ENCODE measurements at places on chromosomes 4 and X.

GRCh38 chr4:153181700-153182099 is 22.5 kb upstream of the TRIM2 start:
- no peak for DNase-seq

GRCh38 chrX:101051153-101051548 is 760 bp downstream of the TRMT2B start:
- DNase-seq = no peak

DNA sequence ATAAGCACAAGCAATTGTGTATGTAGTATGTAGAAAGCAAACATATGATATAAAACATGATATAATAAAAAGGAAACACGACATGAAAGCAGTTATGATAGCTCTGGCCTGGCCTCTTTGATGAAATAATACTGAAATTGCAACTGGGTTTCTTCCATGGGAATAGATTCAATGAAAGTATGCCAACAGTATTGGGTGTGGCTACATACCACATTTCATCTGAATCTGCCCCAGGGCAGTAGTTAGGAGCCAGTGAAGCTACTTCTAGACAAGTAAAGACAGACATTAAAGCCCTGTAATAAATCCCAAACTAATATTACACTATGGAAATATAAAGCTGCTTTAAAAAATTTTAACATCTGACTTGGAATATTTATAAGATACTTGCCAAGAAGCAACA is 207.3 kb downstream of the FBXW7 start:
- no peak for DNase-seq

DNA sequence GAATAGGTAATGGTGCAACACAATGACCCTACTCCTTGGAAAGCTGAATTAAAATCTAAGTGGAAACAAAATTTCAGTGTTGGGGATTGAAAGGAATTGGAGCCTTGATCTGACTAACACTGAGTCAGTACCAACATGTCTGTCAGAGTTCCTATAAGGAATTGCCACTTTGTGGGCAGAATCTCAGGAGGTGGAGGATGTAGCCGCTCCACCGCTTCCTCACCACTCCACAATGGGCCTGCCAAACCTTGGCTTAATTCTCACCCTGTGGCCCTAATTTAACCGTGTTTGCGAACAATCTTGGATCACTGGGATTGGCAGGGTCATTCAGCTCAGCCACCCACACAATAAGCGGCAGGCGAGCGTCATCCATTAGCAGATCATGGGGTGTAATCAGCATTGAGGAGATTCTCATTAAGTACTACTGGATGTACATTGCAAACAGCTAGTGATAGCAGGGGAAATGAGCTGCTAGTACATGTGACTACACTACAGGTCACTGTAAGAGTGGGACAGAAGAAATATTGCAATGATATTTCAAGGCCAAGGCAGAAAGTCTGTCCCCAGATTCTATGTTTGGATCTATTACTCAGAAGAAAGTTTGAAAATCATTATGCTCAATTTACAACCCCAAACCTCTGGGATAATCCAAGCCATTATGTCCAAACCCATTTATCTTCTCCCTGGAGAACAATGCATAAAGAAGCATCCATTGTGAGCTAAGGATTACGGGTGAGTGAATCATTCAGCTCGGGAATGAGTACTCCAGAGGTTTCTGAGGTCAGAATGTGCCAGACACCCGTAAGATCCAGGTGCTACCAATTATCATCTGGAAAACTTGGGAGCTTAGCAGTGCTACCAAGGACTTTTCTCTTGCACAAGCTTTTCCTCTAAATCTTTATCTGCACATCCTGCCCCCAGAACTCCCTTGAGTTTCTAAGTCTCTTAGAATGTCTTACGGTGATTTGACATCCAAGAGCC is 5.8 kb downstream of the SRPX start:
- DNase-seq = no peak

DNA sequence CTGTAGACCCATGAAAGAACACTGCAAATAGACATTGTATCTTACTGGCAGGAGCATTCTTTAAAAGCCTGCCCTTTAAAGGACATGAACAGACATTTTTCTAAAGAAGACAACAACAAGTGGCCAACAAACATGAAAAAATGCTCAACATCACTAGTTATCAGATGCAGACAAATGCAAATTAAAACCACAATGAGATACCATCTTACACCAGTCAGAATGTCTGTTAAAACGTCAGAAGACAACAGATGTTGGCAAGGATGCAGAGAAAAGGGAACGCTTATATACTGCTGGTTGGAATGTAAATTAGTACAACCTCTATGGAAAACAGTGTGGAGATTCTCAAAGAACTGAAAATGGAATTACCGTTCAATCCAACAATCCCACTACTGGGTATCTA is 77.2 kb downstream of the ATP10D start:
- no peak for DNase-seq

GRCh38 chrX:134604701-134605311 is 53.5 kb downstream of the PLAC1 start:
- no peak for DNase-seq

DNA sequence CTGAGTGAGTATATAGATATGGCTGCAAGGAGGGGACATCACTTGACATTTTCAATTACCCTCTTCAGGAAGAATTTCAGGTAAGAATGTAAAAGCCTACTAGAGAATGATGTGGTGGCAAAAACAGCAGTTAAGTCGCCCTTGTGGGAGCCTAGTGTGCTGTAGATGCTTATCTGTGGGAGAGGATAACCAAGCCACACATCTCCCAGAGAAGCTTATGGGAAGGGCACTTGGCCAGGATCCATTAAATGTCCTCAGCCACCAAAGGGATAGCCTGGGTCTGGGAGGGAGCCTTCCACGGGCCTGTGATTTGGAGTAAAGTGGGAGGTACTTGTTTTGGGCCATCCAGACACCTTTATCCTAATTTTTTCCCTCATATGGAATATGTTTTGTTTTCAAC is 41.3 kb upstream of the BCLAF3 start:
- DNase-seq = no peak

DNA sequence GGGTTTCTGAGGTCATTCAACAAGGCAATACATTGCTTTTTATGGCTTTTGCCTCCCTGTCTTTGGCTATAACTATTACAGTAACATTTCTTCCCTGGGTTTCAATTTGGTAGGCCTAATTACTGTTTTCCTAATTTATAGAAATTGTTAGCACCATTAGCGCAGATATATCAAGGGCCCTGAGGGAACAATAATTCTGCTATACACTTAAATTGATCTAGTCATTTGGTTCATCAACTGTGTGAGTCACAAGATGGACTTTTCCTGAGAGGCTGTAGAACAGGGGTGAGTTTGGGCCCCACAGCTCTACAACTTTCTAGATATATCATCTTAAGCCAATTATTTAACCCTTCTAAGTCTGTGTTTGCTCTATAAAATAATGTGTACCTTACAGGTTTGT is 107.9 kb downstream of the COMMD8 start:
- no peak for DNase-seq

- no peak for DNase-seq
Observed at GRCh38 chr4:177528620-177529019, 86.4 kb upstream of the AGA start.

- no peak for DNase-seq
Observed at GRCh38 chrX:13283950-13284546, 35.8 kb downstream of the ATXN3L start.

GRCh38 chr4:23768541-23768940 is 121.3 kb downstream of the PPARGC1A start:
- DNase-seq = no peak

DNA sequence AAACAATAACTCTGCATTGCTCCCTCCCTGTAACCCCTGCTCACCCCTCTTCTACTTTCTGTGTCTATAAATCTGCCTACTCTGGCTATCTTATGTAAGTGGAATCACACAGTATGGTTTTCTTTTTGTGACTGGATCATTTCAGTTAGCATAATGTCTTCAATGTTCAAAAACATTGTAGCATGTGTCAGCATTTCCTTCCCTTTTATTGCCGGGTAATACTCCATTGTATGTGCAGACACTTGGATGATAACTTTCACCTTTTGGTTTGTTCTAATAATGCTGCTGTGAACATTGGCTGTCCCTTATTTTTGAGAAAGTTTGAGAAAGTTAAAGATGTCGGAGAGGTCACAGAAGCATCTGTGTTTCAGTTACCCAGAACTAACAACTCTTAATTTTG is 60.6 kb upstream of the TLR2 start:
- no peak for DNase-seq

DNA sequence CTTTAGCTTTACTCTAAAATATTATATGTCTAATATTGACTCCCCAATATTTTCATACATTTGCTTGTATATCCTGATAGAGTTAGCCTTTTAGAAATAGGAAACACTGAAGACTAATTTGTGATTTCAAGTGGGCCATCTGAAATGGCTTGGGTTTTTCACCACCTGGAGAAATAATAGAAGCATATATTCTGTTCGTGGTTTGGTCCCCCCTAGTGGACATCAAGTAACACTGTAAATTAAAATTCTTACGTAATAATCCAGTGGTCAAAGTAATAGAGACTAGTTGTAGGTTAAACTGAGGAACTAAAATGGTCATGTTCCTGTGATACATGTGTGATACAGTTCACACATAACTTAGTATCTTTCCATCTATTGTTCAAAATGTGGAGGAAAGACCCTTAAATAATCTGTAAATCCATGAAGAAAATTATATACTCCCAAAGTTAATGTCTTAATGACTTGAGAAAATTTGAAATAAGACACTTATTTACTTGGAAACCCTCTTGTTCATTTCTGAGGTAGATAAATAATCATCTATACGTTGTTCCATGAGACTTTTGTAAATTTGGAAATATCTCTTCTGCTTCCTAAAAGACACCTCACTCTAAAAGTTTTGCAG is 79.8 kb upstream of the SMARCAD1 start:
- DNase-seq = no peak

- DNase-seq = no peak
Observed at GRCh38 chr4:112517067-112517634, 1.2 kb upstream of the NEUROG2 start.

DNA sequence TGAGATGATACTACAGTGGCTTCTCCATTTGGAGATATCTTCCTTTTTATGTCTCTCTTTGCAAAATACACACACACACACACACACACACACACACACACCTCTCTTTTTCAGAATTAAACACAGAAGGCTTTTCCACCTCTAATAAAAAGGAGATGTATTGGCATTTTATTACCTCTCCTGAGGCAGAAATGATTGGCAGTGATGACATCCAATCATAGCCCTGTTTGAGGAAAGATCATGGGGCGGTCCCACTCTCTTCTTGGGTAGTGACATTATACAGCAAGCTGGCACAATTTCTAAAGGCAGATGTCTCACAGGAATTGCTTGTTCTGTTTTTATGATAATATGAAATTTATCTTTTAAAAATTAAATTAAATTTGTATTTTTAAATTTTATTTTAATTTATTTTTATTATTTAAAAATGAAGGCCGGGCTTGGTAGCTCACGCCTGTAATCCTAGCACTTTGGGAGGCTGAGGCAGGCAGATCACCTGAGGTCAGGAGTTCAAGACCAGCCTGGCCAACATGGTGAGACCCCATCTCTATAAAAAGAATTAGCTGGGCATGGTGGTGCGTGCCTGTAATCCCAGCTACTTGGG is 15.6 kb downstream of the CHRNA9 start:
- DNase-seq = no peak

DNA sequence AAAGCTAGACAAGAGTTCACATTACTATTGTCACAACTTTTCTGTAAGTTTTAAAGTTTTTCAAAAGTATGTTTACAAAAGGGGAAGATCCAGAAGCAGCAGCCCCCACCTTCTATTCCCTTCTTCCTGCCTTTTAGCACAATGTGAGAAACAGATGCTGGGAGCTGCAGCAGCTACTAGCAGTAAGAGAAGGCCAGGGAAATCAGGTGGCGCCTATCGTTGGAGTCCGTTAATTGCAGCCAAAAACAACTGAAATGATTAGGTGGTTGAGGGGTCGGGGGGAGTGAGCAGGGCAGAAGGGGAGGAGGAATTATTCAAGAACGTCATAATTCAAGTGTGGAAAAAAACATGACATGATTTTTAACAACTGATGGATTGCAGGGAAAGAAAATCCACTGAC is 27.4 kb downstream of the FRYL start:
- no peak for DNase-seq

DNA sequence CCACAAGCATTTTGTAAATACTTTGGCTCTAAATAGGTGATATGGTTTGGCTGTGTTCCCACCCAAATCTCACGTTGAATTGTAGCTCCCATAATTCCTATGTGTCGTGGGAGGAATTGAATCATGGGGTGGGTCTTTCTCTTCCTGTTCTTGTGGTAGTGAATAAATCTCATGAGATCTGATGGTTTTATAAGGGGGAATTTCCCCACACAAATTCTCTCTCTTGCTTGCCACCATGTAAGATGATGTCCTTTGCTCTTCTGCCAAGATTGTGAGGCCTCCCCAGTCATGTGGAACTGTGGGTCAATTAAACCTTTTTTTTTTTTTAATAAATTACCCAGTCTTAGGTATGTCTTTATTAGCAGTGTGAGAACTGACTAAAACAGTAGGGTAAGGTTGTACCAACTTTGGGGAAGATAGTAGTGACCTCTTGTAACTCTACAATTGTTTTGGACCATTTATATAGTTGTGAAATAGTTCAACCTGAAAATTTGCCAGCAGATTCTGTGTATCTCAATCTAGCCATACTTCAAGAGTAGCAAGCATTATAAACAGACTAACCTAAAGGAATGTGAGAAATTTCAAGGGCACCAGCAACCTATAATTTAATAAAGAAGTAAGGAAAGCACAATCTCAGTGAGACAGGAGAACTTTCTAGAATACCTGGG is 727.8 kb downstream of the GRID2 start:
- DNase-seq = no peak

DNA sequence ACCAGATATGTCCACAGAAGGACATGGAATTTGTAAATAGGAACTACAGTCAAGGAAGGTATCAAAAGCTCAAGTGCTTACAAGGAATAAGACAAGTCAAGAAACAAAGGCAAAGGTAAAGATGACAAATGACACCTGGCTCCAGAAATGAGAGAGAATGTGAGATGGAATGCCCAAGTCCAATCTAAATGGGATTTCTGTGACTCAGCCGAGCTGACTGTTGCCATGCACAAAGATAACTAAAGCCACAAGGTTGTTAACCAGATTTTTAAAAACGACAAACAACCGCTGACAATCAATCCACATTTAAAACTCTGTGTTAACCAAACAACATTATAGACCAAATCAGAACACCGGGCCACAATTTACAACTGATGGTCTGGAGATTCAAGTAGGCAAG is 1.1 kb downstream of the NFXL1 start:
- no peak for DNase-seq

GRCh38 chrX:13581554-13581953 is 12.2 kb downstream of the EGFL6 start:
- DNase-seq = no peak

DNA sequence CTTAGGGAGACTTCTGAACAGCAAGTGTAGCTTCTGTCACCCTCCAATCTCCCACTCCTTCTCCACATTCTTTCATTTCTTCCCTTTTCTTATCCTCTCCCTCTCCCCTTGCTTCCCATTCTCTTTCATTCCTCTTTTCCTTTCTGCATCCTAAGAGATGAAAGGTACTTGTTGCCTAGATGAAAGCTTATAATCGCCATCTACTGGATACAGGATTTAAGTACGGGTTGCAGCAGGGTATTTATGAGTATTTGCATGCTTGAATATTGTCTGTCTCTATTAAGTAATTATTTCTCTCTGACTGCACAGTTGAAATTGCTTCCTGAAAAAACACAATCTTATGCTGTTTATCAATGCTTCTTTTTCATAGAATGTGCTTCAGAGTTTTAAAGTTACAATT is 174.0 kb upstream of the TENT5D start:
- no peak for DNase-seq

Measured in stimulated activated CD8-positive, alpha-beta memory T cell treated with anti-CD3 and anti-CD28 coated beads, Interleukin-7, amount 100 ng/mL, for 4 hours (primary cell).